Aorta (tissue), 5 donors: ENCODE measurements at places on chromosomes 2 and 18. TPM values are rescaled to one million over a fixed set of nuclear protein-coding genes. Genes with fewer than 3 reads are reported as not detected.

Gene KCNIP3
- polyA plus RNA-seq = 2.9 TPM

Gene SIGLEC15
- 0.33 TPM for polyA plus RNA-seq

Gene BCL2
- 4.3 TPM for polyA plus RNA-seq

Gene MAP3K19
- not detected for polyA plus RNA-seq

Gene TWIST2
- 20.8 TPM for polyA plus RNA-seq

Gene GRB14
- polyA plus RNA-seq = 1.6 TPM

Gene VIL1
- 1.1 TPM for polyA plus RNA-seq

Gene ABCB11
- polyA plus RNA-seq = 0.03 TPM

Gene NTSR2
- polyA plus RNA-seq = not detected

Gene SLC4A3
- polyA plus RNA-seq = 3.0 TPM

Gene PTCD3
- 47.1 TPM for polyA plus RNA-seq

Gene HRH4
- polyA plus RNA-seq = not detected

Gene CCDC74A
- polyA plus RNA-seq = 3.3 TPM

Gene FBLN7
- 13.5 TPM for polyA plus RNA-seq

Gene POTEC
- polyA plus RNA-seq = not detected

Gene ZAP70
- polyA plus RNA-seq = 1.3 TPM

Gene INPP1
- polyA plus RNA-seq = 18.5 TPM

Gene LRRTM4
- polyA plus RNA-seq = not detected

Gene HOXD9
- polyA plus RNA-seq = not detected

Gene HJURP
- polyA plus RNA-seq = not detected

Gene ADAM23
- polyA plus RNA-seq = 1.5 TPM
